Frontal cortex (tissue), 4 donors: ENCODE measurements at places on chromosomes 6 and 20.

DNA sequence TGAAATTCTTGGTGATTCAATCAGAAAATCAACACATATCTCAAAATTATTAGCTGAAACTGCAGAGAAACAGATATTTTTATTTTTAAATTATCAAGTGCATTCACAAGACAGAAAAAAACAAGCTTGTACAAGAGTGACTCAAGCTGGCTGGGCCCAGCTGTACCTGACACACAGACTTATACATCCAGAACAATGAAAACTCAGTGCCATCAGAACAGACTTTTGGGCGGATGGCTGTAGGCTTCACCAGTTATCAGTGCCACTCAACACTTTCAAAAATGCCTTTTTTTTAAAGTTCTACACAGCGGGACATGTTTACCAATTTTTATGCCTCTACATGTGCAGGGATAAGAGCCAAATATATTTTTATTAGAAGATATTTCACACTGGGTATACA is 102.8 kb downstream of the MYB start:
- DNase-seq, result no peak

GRCh38 chr6:97392735-97393134 is 109.7 kb upstream of the MMS22L start:
- no peak for DNase-seq

DNA sequence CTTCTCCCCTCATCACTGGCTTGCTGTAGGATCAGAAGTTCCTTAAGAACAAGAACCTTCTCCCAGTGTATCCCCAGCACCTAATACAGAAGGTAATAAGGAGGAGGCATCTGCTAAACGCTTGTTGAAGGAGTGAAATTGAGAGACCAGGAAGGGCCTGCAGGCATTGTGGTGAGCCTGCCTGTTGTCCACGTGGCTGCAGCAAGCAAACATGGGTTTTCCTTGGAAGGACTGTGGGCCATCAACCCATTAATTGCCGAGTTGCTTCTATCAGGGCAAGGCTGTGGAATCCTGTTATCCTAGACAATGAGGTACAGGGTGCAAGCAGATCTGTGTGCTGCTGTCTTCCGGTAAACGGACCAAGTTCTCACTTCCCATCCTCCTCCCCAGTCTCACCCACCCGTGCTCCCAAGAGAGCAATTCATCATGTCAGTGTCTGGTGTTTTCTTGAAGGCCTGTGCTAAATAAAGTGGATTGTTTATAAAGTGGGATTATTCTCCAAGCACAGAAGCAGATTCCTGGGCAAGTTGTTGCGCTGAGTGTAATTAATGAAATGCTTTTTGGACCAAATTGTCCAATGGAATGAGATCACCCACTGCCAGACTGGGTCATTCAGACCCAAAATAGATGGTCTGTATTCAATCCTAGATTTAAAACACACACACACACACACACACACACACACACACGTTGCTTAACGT is 164.6 kb upstream of the CDYL start:
- no peak for DNase-seq

DNA sequence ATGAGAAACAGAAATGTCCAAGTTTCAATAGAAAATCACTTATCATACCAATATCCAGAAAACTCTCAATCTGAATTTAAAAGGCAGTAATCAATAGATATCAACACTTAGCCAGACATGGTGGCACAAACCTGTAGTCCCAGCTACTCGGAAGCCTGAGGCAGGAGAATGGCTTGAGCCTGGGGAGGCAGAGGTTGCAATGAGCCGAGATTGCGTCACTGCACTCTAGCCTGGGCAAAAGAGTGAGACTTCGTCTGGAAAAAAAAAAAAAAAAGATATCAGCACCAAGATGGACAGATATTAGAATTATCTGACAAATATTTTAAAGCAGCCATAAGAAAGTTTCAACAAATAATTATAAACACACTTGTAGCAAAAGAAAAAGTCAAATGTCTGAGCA is 47.0 kb downstream of the TCP11 start:
- DNase-seq, result no peak

GRCh38 chr20:8310618-8311017 is 178.6 kb downstream of the PLCB1 start:
- DNase-seq, result no peak

GRCh38 chr20:40390654-40391053 is 298.4 kb downstream of the MAFB start:
- DNase-seq, result no peak

GRCh38 chr20:10360878-10361277 is 73.1 kb downstream of the MKKS start:
- DNase-seq, result no peak

DNA sequence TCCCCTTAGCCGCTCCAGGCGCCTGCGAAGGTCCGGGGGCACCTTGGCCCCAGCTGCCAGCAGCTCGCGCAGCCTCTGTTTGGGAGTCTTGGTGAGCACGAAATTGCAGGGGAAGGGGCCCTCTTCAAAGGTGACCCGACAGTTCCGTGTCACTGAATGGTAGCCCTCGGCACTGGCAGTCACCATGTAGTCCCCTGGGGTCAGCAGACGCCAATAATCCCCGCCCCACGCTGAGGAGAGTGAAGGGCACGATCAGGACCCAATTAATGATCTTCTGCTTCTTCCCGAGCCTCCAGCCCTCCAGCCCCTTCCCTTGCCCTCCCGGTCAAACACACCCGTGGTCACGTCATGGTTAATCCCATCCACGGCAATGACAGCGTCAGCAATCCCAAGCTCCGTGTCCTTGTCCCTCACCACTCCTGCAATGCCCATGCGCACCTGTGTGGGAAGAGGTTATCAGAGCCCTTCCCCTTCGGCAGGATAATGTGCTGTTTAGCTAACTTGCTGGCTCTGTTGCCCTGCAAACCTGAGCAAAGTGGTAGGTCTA is 6.2 kb downstream of the CPXM1 start:
- no peak for DNase-seq

DNA sequence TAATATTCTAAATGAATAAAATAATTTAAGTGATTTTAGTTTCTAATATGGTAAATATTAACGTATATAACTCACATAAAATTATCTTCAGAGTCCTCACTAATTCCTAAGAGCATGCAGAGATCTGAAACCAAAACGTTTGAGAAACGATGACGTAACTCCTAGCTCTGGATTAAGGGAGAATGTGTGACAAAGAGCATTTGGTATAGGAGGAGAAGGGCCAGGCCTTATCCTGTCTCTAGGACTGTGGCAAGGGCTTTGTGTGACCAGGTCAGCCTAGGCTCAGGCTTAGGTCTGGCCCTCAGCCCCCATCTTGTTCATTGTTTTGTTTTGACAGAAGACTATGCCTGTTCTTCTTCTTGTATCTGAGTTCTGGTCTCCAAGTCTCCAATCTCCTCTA is 19.2 kb upstream of the POLR1H start:
- no peak for DNase-seq

DNA sequence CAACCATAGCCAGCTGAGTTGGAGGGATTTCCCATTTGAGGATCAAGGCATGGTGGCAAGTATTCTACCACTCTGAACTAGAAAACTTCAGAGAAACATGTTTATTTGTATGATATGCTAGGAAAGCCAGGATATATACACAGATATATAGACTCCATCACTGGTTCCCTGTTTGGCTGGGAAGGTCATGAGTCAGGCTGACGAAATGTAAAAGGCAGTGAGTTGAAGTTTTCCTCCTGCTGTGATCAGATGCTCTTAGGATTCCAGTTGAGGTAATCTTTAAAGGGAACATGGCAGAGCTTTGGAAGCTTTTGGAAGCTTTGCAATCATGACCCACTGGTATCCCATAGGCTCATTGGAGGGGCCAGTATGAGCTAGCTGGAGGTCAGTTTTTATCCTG is 1369.1 kb downstream of the EPHA7 start:
- no peak for DNase-seq

DNA sequence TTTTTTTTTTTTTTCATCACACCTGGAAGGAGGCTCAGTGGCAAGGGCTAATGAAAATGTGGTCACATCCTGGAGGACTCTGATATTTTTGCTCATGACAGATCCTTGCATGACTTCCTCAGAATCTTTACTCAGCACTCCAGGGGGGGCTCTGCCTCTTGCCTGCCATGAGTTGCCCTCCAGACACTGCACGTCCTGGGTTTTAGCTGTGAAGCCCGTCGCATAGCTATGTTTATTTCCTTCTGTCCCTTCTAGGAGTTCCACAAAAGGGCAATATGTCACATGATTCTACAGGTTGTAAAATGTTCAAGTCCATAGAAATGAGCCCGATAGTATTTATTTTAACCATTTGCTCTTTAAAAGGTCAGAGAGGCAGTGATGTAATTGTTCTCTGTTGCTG is 18.2 kb downstream of the MAS1 start:
- DNase-seq, result no peak

- DNase-seq, result peak; percentile 14
Observed at GRCh38 chr6:98416027-98416426, 418.3 kb upstream of the POU3F2 start.

DNA sequence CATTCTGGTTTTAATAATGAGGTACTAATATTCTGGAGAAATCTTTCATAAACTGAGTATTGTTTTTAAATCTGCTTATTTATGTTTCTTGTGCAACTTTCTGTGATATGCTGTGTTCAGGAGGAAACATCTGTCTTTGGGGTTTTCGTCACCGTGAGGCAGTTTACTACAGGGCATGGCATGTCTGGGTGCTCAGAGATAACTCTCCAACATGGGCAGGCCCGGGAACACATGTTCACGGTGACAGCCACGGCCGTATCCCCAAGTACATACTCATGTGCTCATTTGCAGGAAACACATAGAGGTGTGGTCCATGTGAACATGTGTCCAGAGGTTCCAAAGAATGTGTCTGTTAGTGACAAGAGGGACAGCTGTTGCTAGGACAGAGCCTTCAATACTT is 62.1 kb upstream of the CNKSR3 start:
- no peak for DNase-seq

GRCh38 chr6:160349814-160350350 is 1.7 kb downstream of the SLC22A3 start:
- no peak for DNase-seq

GRCh38 chr6:90082847-90083246 is 188.6 kb downstream of the GJA10 start:
- DNase-seq, result no peak

- no peak for DNase-seq
Observed at GRCh38 chr6:131937703-131938631, 13.2 kb downstream of the CCN2 start.

- no peak for DNase-seq
Observed at GRCh38 chr6:166554316-166554715, 32.2 kb downstream of the RAMACL start.

GRCh38 chr6:15254070-15254975 is 8.5 kb downstream of the JARID2 start:
- no peak for DNase-seq

DNA sequence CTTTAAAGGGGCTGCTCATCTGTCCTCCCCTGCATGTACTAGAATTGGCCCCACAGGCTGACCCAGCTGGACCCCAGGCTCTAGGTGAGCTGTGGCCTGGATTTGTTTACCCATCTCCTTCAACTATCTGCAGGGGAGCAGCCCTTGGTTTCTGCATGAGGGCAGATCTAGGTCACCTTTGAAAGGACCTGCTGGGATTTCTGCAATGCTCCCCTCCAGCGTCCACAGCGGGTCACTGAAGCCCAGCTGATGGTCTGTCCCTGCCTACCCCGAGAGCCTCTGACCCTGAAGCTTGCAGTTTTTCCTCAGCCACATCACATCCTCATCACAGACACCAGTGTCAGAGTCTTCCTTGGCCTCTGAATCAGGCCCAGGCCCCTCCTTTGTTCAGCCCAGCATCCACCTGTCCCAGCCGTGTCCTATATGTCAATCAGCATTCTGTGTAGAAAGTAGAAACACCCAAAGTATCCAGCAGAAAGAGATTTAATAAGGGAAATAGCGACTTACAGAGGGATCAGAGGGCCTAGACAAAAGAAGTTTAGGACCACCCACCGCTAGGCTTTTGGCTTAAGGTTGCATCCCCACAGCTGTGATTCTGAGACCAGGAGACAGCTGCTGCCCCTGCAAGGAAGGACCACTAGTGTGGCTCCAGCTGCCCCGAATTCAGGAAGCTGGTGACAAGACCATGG is 243.1 kb downstream of the LRFN2 start:
- no peak for DNase-seq

DNA sequence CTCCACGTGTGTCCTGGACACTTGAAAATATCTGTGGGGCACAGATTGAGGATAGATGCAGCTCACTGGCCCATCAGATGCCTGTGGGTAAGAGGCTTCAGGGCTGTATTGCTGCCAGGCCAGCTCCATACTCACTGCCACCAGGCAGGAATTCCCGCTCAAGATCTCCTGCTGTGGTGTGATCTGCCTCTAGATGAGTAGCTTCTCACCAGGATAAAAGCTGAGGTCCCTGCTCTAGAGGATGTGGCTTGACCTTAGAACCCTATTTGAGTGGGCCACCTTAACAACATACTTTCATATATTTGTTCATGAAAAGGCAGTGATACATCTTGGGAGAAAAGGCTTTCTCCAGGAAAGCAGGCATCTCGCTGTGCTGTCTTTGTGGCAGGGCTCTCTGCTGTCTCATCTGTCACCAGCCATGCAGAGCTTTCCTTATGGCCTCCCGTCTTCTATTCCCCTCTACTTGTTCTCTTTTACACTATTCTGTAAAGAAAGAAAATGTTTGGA is 165.7 kb upstream of the RNF217 start:
- no peak for DNase-seq

DNA sequence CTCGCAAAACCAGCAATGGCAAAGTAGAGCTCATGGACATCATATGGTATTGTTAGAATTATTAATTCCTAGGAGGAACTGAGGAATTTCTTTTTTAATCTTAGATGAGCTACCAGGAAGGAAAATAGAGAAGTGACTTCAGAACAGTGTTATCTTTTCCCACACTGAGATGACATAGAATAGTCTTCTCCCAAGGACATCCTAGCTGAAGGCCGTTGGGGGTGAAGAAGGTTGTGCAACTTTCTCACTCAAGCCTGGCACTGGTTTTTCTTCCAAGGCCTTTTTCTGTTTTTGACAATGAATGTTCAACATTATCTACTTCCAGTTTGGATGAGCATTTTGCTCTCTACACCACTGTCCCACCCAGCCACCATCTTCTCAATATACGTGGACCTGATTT is 35.8 kb upstream of the MAS1 start:
- no peak for DNase-seq

DNA sequence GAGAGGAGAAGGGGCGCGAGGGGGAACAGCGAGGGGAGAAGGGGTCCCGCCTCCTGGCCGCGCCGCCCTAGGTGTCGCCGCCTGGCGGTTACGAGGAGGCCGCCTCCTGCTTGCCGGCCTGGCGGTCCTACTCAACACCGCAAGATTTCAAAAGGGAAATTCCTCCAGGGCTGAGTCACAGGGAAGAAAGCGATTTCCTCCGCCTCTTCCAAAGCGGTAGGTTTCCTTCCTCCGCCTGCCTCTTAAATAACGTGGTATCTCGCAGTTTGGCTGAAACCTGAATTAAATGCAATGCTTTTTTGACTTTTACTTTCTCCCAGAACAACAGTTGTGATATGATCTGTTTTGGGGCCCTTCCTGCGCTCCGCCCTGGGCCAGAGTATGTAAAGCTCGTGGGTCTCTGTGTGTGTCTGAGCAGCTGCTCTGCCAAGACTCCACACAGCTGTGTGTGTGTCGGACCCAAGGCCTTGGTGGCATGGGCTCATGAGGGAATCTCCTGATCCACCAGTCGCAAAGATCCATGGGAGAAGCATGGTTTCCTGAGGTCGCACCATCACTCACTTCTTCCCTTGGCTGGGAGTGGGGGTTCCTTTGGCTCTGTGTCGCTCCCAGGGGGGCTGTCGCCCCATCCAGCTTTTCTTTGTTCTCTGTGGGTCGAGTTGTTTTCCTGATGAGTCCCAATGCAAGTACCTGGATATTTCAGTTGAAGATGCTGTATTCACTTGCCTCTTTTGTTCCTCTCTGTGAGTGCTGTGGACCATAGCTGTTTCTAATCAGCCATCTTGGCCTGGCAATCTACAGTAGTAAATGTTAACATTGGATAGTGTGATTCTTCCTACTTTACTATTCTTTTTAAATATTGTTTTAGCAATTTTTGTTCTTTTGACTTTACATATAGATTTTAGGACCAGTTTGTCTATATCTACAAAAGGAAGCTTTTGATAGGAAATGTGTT is 31.6 kb upstream of the NOTCH4 start:
- DNase-seq, result no peak
